ENCODE measurements at places on chromosomes 7 and 10.

- DNase-seq = no peak
Measured at GRCh38 chr10:118531105-118531852, 64.2 kb downstream of the PRLHR start.

- no peak for DNase-seq
Measured at GRCh38 chr10:28710202-28710886, 33.0 kb downstream of the BAMBI start.

- no peak for DNase-seq
Measured at GRCh38 chr7:41855798-41856197, 152.9 kb upstream of the INHBA start.

DNA sequence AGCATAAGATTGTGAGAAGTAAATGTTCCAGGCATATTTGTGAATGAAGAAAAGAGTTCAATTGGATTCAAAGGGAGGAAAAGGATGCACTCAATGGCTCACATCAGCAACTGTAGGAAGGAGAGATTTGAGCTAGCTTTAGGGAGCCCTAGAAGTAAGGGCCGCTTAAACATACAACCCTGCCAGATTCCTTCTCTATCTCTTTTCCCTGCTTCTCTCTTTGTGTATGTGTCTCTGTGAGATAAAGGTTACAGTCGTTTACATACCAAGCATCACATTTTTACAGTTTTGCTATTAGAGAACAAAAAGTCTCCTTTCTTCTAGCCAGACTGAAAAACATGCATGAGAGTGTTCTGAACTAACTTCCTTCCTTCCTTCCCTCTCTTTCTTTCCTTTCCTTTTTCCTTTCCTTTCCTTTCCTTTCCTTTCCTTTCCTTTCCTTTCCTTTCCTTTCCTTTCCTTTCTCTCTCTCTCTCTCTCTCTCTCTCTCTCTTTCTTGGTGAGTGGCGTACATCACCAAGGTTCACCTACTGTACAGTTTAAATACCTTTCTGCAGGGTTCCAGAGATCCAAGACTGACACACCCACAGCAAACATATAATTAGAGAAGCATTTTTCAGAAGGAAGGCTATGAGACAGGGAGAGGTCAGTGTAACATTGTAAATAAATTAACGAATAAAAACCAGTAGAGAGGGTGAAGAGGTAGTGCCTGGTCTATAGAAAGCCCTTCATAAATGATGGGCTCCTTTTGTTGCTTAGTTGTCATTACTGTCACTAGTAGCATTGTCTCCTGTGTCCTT is 240.4 kb downstream of the ARL4A start:
- DNase-seq = no peak

DNA sequence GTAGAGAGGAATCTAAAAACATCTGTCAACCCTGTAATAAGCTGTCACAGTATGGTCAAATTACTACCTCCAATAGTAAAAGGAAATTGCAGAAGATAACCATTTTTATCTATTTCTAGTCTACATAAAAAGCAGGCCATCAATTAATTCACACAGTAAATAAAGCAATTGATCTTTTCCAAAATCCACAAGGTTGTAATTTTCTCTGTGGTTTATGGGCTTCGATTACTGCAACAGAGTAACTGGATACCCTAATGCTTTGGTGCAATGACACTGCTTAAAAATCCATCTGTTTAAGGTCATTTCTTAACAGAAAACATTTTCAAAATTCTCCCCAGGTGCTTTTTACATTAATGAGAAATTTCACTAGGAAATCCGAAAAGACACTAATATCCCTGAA is 23.9 kb downstream of the ESYT2 start:
- no peak for DNase-seq

DNA sequence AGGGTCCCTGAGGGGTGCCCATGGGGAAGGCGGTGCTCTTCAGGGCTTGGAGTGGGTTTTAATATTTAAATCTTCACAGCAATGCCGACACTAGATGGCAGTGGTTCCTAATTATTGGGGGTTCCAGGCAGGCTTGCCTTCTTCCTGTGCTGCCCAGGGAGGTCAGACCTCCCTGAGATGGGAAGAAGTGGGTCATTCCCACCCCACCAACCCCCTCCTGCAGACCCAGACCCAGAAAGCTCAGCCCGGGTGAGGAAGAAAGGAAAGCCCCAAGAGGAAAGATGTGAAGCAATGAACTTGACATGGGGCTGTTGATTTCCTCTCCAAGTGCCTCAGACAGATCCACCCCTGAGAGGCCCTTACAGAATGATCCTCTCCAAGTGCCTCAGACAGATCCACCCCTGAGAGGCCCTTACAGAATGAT is 85.1 kb upstream of the LANCL2 start:
- peak; percentile 64 for DNase-seq

DNA sequence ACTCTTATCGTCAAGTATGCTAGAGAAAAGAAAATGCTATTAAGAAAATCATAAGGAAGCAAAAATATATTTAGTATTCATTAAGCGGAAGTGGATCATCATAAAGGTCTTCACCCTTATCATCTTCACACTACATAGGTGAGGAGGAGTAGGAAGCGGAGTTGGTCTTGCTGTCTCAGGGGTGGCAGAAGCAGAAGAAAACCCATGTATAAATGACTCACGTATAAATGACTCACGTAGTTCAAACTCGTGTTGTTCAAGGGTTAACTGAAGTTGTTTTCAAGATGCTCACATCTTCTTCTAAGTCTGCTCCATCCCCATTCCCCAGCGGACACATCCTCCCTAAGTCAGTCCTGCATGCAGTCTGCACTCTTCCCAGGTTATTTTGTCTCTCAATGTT is 72.4 kb downstream of the SFMBT2 start:
- no peak for DNase-seq

- DNase-seq = no peak
Measured at GRCh38 chr10:85873063-85873462, 493.5 kb downstream of the GRID1 start.

DNA sequence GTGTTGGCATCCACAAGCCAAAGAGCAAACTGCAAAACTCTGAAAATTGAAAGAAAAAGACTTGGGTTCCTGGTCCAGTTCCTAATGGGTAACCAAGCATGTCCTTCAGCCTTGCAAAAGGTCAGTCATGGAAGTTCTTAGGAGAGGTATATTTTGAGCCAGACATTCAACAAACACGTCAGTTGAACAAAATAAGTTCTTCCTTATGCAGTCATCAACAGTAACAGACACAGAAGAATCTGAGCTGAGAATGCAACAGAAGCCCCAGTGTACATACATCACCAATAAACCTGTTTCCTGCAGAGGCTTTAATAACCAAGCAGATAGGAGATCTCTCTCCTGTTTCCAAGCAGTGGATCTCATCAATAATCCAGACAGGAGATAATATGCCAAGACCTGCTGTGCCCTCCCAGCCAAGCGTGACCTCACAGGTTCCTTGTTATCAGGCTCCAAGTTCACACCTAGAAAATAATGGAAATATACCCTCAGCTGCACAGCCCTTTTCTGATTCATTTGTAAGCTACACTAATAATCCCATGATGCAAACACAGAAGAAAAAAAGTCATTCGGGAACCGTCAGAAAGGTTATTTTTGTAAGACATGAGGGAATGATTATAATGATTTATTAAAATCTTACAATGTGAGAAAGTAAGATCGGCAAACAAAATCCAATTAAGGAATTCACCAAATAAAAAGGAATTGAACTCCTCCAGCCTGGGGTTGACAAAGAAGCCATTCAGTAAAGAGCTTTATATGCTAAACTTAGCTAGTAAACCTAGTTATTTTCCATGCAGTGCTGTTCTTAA is 90.7 kb downstream of the DGKI start:
- DNase-seq = no peak

- no peak for DNase-seq
Measured at GRCh38 chr10:86596266-86596665, 58.1 kb upstream of the OPN4 start.

DNA sequence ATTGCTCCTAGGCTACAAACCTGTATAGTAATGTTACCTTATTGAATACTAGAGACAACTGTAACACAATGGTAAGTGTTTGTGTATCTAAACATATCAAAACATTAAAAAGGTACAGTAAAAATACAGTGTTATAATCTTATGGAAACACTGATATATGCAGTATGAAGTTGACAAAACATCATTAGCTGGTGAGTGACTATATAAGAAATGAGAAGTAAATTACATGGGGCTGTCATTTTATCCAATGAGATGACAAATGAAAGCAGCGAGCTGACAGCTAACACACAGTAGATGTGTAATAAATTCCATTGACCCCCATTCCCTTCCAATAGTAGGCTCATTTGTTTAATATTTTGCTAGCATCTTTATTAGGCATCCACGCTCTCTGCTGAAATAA is 198.1 kb upstream of the GHITM start:
- no peak for DNase-seq

GRCh38 chr10:80702143-80702542 is 164.4 kb downstream of the SH2D4B start:
- no peak for DNase-seq

- no peak for DNase-seq
Measured at GRCh38 chr7:28626624-28627262, 214.4 kb downstream of the CREB5 start.

GRCh38 chr7:113875224-113875623 is 43.6 kb downstream of the PPP1R3A start:
- DNase-seq = no peak

DNA sequence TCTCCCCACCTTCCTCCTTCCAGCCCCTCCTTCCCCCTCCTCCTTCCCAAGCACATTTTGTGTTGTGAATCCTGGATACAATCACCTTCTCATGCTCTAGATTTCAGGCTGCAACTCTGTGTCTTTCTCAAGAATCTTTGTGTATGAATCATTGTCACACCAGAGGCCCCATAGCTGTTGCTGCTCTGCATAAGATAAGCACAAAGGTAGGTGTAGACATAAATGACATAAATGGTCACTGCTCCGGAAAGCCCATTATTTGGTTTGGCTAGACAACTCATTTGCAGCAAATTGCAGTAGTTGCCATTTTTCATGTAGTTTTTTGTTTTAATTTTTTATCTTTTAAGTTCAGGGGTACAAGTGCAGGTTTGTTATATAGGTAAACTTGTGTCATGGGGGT is 216.3 kb upstream of the NRP1 start:
- DNase-seq = no peak

DNA sequence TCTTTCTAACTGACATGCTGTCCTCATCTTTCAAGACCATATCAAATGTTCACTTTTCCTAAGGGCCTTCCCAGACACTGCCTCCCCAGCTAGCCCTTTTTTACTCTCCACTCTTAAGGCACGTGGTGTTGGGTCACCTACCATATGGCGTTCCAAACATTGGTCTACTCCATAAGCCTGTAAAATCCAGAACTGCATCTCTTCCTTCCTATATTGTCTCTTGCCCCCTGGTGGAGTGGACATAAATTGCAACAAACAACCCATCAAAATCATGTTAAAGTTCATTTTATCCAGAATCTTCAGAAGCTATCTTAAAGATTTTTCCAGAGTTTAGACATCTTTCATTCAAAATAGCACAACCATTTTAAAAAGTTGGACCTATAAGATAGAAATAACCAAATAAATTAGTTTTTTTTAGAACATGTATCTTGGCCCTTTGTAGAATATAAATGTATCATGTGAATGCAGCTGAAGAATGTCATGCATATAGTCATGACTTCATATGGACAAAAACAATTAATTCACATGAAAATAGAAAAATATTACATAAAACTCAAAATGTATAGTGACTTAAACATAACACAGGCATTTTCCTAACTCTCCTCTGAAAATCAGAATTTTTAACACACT is 180.6 kb upstream of the CHRM2 start:
- peak; percentile 2 for DNase-seq

GRCh38 chr10:68403701-68404100 is 3.4 kb downstream of the RUFY2 start:
- no peak for DNase-seq

DNA sequence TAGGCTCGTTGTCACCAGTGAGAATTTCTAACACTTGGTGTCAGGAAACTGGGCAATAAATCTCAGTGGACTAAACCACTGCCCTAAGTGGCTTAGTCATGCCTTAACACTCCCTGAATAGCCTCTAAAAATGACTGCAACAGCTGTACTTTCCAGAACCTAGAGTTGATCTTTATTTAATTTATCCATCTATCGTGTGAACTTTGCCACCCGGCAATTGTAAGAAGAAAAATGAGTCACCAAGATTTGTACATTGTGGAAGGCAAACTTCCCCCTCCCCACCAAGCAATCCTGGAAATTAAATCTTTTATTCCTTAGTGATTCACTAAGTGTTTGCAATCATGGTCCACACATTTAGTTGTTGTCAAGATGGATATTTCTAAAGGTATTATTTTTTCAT is 47.1 kb downstream of the NXPH1 start:
- no peak for DNase-seq

DNA sequence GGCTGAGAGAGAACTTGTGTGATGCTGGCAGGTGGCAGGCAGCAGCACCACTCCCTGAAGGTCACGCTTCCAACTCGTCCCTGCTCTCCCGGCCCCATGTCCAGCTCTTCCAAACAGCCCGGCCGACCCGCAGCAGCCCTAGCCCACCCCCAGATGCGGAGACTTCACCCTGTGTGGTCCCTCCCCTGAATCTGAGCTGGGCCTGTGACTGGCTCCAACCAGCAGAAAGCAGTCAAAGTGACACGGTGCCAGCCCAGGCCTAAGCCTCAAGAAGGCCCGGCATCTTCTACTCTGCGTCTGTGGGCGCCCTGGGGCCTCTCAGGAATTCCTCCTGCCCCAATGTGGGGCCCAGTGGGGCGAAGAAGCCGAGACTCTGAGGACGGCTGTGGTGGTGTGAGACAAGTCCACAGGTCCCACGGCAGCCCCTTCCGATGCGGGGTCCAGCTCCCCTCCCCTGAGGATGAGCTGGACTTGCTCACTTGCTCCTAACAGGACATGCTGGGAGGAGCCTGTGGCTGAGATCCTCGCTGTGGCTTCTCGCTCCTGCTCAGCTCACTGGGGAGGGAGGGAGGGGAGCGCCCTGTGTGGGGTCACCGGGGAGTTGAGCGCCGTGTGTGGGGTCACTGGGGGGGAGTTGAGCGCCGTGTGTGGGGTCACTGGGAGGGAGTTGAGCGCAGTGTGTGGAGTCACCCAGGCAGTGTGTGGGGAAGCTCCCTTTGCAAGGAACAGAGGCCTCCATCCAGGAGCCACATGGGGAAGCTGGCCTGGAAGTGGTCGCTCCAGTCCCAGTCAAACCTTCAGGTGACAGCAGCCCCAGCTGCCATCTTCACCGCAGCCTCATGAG is 9.5 kb downstream of the STK32C start:
- no peak for DNase-seq

- no peak for DNase-seq
Measured at GRCh38 chr7:73985737-73986141, 42.2 kb upstream of the ELN start.

DNA sequence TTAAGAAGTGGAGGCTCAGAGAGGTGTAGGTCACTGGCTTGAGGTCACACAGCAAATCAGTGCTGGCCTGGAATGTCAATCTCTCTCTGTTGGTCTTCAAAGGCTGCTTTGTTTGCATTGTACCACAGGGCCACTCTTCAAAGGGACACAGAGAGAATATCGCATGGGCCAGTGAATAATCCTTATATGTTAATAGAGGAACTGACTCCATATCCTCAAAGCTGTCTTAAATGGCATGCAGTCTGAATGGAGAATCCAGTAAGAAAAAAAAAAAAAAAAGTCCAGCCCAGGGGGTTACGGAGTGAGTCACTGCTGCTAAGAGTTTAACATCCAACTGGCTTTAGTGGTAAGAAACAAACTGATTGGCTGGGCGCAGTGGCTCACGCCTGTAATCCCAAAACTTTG is 54.1 kb downstream of the NRAP start:
- no peak for DNase-seq

- DNase-seq = no peak
Measured at GRCh38 chr7:74043523-74043951, 15.6 kb downstream of the ELN start.

GRCh38 chr7:8146106-8146787 is 115.7 kb downstream of the ICA1 start:
- no peak for DNase-seq

- no peak for DNase-seq
Measured at GRCh38 chr10:84706875-84707274, 378.5 kb downstream of the CCSER2 start.
